Large intestine (tissue), 12 donors: ENCODE measurements at places on chromosomes 7 and 10. TPM values are rescaled to one million over a fixed set of nuclear protein-coding genes. Genes with fewer than 3 reads are reported as not detected.

MEOX2 gene
- 3.3 TPM for polyA plus RNA-seq

CRYGN gene
- 0.36 TPM for polyA plus RNA-seq

PLXDC2 gene
- 19.0 TPM for polyA plus RNA-seq

COA1 gene
- 47.5 TPM for polyA plus RNA-seq

CAMK2B gene
- 4.4 TPM for polyA plus RNA-seq

CABCOCO1 gene
- 1.8 TPM for polyA plus RNA-seq

CCDC172 gene
- polyA plus RNA-seq, result not detected

PVRIG gene
- 1.5 TPM for polyA plus RNA-seq

CLDN3 gene
- polyA plus RNA-seq, result 167 TPM

ZNF365 gene
- polyA plus RNA-seq, result 0.48 TPM

TSPAN13 gene
- polyA plus RNA-seq, result 189 TPM

JCAD gene
- 8.6 TPM for polyA plus RNA-seq

DPP6 gene
- polyA plus RNA-seq, result 7.8 TPM

ZCWPW1 gene
- polyA plus RNA-seq, result 4.8 TPM

CPVL gene
- polyA plus RNA-seq, result 333 TPM

DOCK1 gene
- 29.5 TPM for polyA plus RNA-seq

DNA sequence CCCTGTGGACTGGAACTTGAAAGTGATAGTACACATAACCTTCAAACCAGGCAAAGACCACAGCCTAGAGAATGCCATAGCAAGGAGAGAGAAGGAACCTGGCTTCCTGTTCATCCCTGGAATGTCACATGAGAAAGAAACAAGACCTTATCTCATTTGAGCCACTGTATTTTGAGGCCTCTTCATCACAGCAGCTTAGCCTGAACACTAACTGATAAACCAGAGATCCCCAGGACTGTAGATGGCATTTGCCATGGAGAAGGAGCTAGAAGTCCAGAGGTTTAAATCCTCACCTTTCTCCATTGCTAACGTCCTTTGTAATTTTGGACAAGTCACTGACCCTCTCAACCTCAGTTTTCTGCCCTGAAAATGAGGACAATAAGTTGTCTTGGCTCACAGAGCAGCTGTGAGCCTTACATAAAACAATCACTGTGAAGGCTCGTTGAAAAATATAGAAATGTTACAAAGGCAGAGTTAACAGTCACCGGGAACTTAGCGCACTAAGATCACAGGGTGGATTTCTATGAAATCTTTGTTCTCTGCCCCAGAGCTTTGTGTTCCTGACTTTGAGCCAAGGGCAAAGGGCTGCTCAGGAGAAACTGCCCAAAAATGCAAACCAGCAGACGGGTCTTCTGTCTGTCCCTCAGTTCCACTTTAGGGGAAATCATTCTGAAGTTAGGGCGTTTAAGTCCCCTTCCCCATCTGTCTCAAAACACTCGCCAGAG is 197.0 kb downstream of the USP6NL start:
- H3K4me1 ChIP-seq, result no peaks in the 10 kb centered on the region
- no peaks in the 10 kb centered on the region for H3K36me3 ChIP-seq
- H3K4me3 ChIP-seq, result no peak overlapping the region
- no peaks in the 10 kb centered on the region for H3K27me3 ChIP-seq
- H3K27ac ChIP-seq, result no peak overlapping the region

GRCh38 chr7:117780832-117781231 is 92.4 kb downstream of the CTTNBP2 start:
- H3K4me1 ChIP-seq, result no peaks in the 10 kb centered on the region
- no peaks in the 10 kb centered on the region for H3K36me3 ChIP-seq
- no peaks in the 10 kb centered on the region for H3K27me3 ChIP-seq
- no peak for DNase-seq
- H3K27ac ChIP-seq, result no peak overlapping the region

GRCh38 chr10:132788831-132789219 is 2.9 kb upstream of the NKX6-2 start:
- no peak overlapping the region for H3K27ac ChIP-seq
- H3K27me3 ChIP-seq, result peaks cover 73% of the 10 kb centered on the region
- H3K4me1 ChIP-seq, result no peaks in the 10 kb centered on the region
- H3K4me3 ChIP-seq, result no peak overlapping the region
- H3K36me3 ChIP-seq, result no peaks in the 10 kb centered on the region
- DNase-seq, result no peak

DNA sequence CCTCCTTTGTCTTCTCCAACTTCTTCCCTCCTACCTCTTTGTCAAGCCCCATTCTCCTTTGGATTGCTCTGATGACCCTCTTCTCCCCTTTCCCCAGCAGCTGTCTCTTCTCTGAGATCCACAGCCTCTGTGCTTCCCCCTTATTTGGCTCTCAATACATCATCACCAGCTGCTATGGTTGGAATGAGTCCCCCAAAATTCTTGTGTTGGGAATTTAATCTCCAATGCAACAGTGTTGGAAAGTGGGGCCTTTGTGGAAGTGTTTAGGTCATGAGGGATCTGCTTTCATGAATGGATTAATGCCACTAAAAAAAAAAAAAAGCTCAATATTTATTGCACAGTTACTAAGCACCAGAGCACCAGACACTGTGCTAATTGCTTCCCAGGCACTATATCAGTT is 39.2 kb upstream of the FRMD4A start:
- no peak overlapping the region for H3K4me3 ChIP-seq
- no peak overlapping the region for H3K27ac ChIP-seq
- H3K27me3 ChIP-seq, result no peaks in the 10 kb centered on the region
- H3K36me3 ChIP-seq, result no peaks in the 10 kb centered on the region
- no peaks in the 10 kb centered on the region for H3K4me1 ChIP-seq

GRCh38 chr7:45048748-45049147 is 40.0 kb downstream of the NACAD start:
- no peak overlapping the region for H3K27ac ChIP-seq
- H3K36me3 ChIP-seq, result peaks cover 15% of the 10 kb centered on the region
- no peak for DNase-seq
- no peaks in the 10 kb centered on the region for H3K27me3 ChIP-seq
- no peak overlapping the region for H3K4me3 ChIP-seq

- no peaks in the 10 kb centered on the region for H3K27me3 ChIP-seq
- no peak overlapping the region for H3K27ac ChIP-seq
- H3K36me3 ChIP-seq, result no peaks in the 10 kb centered on the region
- no peak for DNase-seq
- H3K4me1 ChIP-seq, result no peaks in the 10 kb centered on the region
Observed at GRCh38 chr7:34497153-34497777, 160.8 kb upstream of the NPSR1 start.

DNA sequence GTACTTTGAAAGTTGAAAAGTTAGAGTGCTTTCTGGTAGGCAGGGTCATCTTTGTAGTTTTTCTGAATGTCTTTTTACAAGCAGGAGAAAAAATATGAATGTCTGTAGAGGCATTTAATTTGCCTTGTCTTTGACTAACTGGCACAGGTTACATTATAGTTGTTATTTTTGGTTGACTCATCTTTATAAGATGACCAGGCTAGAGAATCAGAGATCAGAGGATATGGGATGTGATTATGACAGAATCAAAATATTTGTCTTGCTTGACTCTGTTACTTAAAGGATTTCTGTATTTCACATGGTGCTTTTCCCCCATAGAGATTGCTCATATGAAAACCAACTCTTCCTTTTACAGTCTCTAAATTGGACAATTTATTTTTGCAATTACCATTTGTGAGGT is 2.4 kb downstream of the ZMYND11 start:
- no peak overlapping the region for H3K4me3 ChIP-seq
- no peak overlapping the region for H3K27ac ChIP-seq
- no peaks in the 10 kb centered on the region for H3K27me3 ChIP-seq
- H3K4me1 ChIP-seq, result peaks cover 3% of the 10 kb centered on the region
- no peaks in the 10 kb centered on the region for H3K36me3 ChIP-seq

DNA sequence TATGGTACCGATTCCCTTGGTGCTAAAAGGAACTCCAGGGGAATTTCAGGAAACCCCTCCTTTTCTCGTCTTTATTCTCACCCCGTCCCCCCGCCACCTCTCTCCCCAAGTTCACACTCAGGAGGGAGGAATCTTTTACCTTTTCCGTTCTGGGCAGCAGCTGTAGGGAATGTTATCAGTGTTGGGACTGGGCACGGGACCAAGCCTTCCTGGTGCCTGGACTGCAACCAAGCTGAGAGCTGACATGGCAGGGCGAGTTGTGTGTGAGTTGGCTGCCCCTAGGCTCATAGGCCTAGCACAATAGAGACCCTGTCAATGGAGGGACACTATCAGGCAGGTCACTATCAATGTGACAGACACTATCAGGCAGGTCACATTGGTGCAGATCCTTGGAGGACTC is 121.4 kb downstream of the TCF7L2 start:
- peaks cover 32% of the 10 kb centered on the region for H3K4me1 ChIP-seq
- no peak for DNase-seq
- no peaks in the 10 kb centered on the region for H3K27me3 ChIP-seq
- no peak overlapping the region for H3K4me3 ChIP-seq
- no peak overlapping the region for H3K27ac ChIP-seq

DNA sequence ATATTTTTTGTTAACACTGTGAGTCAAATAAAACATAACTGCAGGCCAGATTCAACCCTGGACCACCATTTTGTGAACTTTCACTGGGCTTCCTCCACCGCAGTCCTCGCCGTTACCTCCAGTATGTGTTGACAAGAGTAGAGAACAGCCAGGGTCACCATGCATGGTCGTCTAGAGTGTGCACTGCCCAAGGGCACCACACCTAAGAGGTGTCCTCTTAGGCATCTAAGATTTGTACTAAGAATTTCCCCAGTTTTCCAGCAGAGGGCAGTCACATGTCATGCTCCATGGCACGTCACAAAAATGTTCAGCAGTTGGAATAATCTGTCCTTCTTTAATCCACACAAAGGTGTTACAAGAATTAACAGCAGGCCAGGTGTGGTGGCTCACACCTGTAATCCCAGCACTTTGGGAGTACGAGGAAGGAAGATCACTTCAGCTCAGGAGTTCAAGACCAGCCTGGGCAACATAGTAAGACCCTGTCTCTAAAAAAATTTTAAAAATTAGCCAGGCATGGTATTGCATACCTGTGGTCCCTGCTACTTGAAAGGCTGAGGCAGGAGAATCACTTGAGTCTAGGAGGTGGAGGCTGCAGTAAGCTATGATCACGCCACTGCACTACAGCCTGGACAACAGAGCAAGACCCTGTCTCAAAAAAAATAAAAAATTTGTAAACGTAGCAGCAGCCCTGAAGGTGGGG is 71.2 kb upstream of the FOXK1 start:
- H3K4me3 ChIP-seq, result no peak overlapping the region
- H3K27me3 ChIP-seq, result no peaks in the 10 kb centered on the region
- no peak overlapping the region for H3K27ac ChIP-seq

DNA sequence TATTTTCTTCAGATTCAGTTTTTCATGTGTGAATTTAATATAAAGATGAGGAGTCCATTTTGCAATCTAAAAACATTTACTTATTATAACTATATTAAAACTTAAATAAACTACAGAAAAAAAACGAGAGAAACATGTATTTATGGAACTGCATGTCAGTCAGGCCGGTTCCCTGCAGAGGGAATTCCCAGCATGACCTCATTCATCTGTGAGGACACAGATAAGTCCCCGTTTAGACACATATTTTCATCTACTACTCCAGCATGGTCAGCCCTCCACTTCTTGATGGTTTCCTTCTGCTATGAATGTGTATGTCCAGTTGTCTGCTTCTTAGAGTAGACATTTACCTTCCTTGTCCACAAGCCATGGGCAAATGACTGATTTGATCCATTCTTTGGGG is 339.1 kb downstream of the SEMA3D start:
- no peak overlapping the region for H3K4me3 ChIP-seq
- H3K27me3 ChIP-seq, result no peaks in the 10 kb centered on the region
- DNase-seq, result no peak
- H3K36me3 ChIP-seq, result no peaks in the 10 kb centered on the region
- no peak overlapping the region for H3K27ac ChIP-seq

DNA sequence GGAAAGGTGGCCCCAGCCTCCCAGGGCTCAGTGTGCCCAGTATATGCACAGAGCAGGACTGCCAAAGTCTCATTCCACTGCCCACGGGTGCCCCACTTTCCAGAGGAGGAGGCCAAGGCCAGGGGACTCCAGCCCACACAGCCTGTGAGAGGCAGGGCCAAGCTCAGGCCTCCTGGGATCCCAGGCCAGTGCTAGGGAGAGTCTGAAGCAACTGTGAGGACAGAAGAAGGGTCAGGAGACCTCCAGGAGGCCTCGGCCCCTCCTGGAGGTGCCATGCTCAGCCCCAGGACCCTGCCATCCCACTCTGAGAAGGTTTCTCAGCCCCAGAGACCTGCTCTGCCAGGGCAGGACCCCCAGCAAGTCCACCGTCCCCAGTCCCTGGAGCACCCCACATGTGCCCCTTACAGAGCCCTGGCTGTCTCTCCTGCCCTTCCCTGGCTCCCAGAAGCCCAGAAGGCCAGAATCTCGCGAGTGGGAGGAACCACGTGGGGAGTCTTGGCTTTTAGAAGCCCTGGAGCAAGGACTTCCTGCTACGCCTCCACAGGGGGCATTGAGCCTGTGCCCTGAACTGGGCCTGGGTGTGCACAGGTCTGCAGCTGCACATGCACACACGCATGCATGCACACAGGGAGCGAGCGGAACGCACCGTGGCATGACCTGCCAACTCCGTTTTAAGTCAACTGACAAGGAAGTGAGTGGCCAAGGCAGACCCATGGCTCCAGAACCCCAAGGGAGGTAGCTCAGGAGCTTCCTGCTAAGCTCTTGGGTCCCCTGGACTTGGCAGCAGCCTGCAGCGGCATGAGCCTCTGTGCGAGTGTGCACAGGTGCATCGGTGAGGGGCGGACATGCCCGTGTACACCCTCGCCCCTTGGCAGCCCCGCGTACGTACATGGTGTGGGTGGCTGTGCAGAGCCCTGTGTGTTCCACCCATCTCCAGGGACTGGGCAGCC is 33.6 kb downstream of the ZCCHC24 start:
- peaks cover 3% of the 10 kb centered on the region for H3K36me3 ChIP-seq
- DNase-seq, result no peak
- no peaks in the 10 kb centered on the region for H3K27me3 ChIP-seq
- no peak overlapping the region for H3K27ac ChIP-seq

DNA sequence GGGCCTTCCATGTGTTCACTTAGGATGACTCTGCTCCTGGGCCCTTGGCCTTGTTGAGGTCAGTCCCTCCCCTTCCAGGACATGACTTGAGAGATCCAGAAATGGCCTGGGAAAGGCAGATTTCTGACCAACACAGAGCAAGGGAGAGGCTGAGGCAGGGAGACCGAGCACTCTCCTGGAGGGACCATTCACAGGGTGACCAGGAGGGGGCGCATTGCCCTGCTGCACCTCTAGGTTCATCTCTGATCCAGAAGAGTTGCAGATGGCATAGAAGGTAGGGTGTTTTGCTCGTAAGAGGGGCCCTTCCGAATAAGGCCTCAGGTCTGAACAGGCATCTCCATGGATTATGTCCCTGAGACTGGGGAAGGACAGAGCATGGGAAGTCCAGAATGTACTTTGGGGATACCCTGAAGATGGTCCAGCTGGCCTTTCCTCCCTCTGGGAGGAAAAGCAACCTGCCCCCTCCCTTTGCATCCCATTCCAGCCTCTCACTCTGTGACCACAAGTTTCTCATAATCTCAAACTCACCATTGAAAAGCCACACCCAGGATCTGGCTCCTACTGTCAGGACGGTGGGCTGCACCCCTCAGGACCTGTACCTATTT is 6.6 kb downstream of the DMBT1 start:
- no peak overlapping the region for H3K27ac ChIP-seq
- H3K27me3 ChIP-seq, result no peaks in the 10 kb centered on the region
- H3K4me3 ChIP-seq, result no peak overlapping the region
- H3K36me3 ChIP-seq, result no peaks in the 10 kb centered on the region
- DNase-seq, result no peak

- H3K4me1 ChIP-seq, result no peaks in the 10 kb centered on the region
- no peak overlapping the region for H3K27ac ChIP-seq
- no peaks in the 10 kb centered on the region for H3K36me3 ChIP-seq
- H3K27me3 ChIP-seq, result peaks cover 71% of the 10 kb centered on the region
- no peak for DNase-seq
- no peak overlapping the region for H3K4me3 ChIP-seq
Observed at GRCh38 chr7:101300465-101301376, 20.9 kb downstream of the IFT22 start.
